ENCODE measurements at places on chromosomes 2 and 18. TPM values are rescaled to one million over a fixed set of nuclear protein-coding genes. Genes with fewer than 3 reads are reported as not detected.

Gene LHCGR
- total RNA-seq, result 0.92 TPM

DNA sequence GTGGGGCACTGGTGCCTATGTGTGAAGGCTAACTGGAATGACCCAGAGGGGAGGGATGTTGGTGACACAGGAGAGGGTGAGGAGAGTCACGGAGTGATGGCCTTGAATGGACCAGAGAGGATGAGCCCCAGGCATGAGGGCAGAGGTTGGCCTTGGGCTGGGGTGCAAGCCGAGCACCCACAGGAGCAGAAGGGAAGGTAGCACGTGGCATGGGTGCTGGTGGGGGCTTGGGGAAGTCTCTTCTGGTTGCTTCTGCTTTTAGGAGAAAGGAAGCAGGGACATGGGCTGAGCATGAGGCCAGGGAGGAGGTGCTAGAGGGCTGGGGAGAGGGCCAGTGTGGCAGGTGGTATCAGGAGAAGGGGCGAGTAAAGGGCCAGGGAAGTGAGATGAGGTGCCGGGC lies 183.8 kb downstream of the DYSF start:
- H3K36me3 ChIP-seq, result no peaks in the 10 kb centered on the region
- H3K4me3 ChIP-seq, result no peak overlapping the region
- peaks cover 5% of the 10 kb centered on the region for H3K4me1 ChIP-seq
- H3K27ac ChIP-seq, result no peak overlapping the region
- no peaks in the 10 kb centered on the region for H3K27me3 ChIP-seq

Gene WDFY1
- total RNA-seq, result 97.7 TPM

Gene NGEF
- 4.2 TPM for total RNA-seq

DNA sequence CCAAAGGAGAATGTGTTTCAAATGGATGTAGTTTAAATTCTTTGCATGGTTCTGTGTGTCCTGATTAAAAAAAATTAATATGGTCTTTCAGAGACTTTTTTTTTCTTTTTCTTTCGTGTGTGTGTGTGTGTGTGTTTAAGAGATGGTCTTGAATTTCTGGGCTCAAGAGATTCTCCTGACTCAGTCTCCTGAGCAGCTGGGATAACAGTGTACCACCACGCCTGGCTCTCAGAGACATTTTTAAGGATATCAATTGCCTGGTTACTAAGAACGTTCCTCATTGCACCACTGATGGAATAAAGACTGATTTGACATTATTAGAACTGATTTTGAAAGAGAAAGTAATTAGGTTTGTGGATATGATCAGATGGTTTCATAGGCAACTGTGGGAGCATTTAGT lies 163.8 kb upstream of the SMAD7 start:
- no peaks in the 10 kb centered on the region for H3K4me1 ChIP-seq
- H3K27ac ChIP-seq, result no peak overlapping the region
- no peak for DNase-seq
- H3K27me3 ChIP-seq, result no peaks in the 10 kb centered on the region
- no peak overlapping the region for H3K4me3 ChIP-seq

Gene TCF4
- total RNA-seq, result 146 TPM

Gene ANKRD30B
- 0.18 TPM for total RNA-seq

- H3K4me1 ChIP-seq, result peaks cover 16% of the 10 kb centered on the region
- peak; percentile 87 for DNase-seq
- no peak overlapping the region for H3K4me3 ChIP-seq
- no peaks in the 10 kb centered on the region for H3K27me3 ChIP-seq
- H3K27ac ChIP-seq, result no peak overlapping the region
- no peaks in the 10 kb centered on the region for H3K36me3 ChIP-seq
These were observed 6.9 kb upstream of the RALB start for GRCh38 chr2:120245520-120246332.

DNA sequence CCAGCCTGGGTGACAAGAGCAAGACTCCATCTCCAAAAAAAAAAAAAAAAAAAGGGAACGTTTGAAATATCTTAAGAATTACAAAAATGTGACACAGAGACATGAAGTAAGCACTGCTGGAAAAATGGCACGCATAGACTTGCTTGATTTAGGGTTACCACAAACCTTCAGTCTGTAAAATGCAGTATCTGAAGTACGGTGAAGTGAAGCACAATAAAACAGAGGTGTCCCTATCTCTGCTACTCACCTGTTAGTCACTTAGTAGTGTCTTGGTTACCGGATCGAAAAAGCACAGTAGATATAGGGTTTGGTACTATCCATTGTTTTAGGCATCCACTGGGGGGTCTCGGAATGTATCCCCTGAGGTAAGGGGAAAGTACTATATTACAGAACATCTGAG lies 11.6 kb upstream of the GREB1L start:
- no peaks in the 10 kb centered on the region for H3K4me1 ChIP-seq
- H3K27me3 ChIP-seq, result no peaks in the 10 kb centered on the region
- H3K36me3 ChIP-seq, result no peaks in the 10 kb centered on the region
- no peak overlapping the region for H3K27ac ChIP-seq
- no peak for DNase-seq

GRCh38 chr18:4720518-4720917 lies 265.4 kb upstream of the DLGAP1 start:
- DNase-seq, result no peak
- no peak overlapping the region for H3K4me3 ChIP-seq
- no peaks in the 10 kb centered on the region for H3K4me1 ChIP-seq
- H3K36me3 ChIP-seq, result no peaks in the 10 kb centered on the region
- H3K27me3 ChIP-seq, result no peaks in the 10 kb centered on the region

GRCh38 chr2:155418753-155419152 lies 720.3 kb downstream of the KCNJ3 start:
- no peaks in the 10 kb centered on the region for H3K36me3 ChIP-seq
- no peaks in the 10 kb centered on the region for H3K27me3 ChIP-seq
- H3K27ac ChIP-seq, result no peak overlapping the region
- no peak for DNase-seq

- no peaks in the 10 kb centered on the region for H3K36me3 ChIP-seq
- H3K4me3 ChIP-seq, result no peak overlapping the region
- DNase-seq, result no peak
- H3K27ac ChIP-seq, result no peak overlapping the region
- H3K27me3 ChIP-seq, result no peaks in the 10 kb centered on the region
- no peaks in the 10 kb centered on the region for H3K4me1 ChIP-seq
These were observed 443.1 kb downstream of the CCDC85A start for GRCh38 chr2:56626927-56627326.

- H3K27ac ChIP-seq, result no peak overlapping the region
- no peaks in the 10 kb centered on the region for H3K36me3 ChIP-seq
- H3K4me3 ChIP-seq, result peak overlapping the region; percentile 91
These were observed 1.0 kb upstream of the FAHD2A start for GRCh38 chr2:95401480-95401879.

DNA sequence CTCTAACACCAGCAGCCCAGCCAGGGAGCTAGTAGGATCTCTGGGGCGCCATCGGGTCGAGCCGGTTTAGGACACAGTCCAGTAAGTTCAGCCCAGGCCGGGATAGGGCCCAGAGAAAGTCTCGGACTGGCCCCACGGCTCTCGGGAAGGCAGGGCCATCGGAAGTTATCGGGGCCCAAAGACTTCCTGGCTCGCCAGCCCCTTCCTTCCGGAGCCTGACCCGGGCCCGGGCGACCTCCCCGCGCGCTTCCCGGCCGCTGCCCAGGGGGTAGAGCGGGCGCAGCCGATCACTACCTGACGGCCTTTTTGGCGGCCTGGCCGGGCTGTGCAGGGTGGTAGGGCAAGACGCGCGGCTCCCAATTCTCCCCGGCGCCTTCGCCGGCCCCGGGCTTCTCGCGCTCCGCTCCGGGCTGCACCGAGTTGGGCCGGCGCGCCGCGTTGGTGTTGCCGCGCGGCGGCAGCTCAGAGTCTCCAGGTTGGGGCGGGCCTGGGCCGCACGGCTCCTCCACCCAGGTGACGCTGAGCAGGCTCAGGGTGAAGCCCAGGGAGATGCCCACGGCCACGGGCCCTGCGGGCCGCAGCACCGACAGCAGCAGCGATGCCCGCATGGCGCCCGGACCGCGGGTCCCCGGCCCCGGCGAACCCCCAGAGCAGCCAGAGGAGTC lies 546 bp downstream of the CHPF start:
- H3K4me3 ChIP-seq, result peak overlapping the region; percentile 74
- no peaks in the 10 kb centered on the region for H3K27me3 ChIP-seq
- no peak for DNase-seq
- peaks cover 32% of the 10 kb centered on the region for H3K36me3 ChIP-seq
- peaks cover 48% of the 10 kb centered on the region for H3K4me1 ChIP-seq

GRCh38 chr2:188292348-188293239 lies 920 bp downstream of the GULP1 start:
- H3K4me1 ChIP-seq, result peaks cover 3% of the 10 kb centered on the region
- peak overlapping the region; percentile 97 for H3K27ac ChIP-seq

- H3K36me3 ChIP-seq, result peaks cover 29% of the 10 kb centered on the region
- H3K4me1 ChIP-seq, result peaks cover 5% of the 10 kb centered on the region
- no peak overlapping the region for H3K27ac ChIP-seq
- H3K27me3 ChIP-seq, result no peaks in the 10 kb centered on the region
- H3K4me3 ChIP-seq, result no peak overlapping the region
These were observed 104.7 kb upstream of the MYO3B start for GRCh38 chr2:170073288-170073687.

GRCh38 chr2:32905270-32905669 lies 41.5 kb upstream of the LTBP1 start:
- H3K4me1 ChIP-seq, result no peaks in the 10 kb centered on the region
- H3K27ac ChIP-seq, result no peak overlapping the region
- H3K36me3 ChIP-seq, result no peaks in the 10 kb centered on the region
- H3K4me3 ChIP-seq, result no peak overlapping the region
- DNase-seq, result no peak

GRCh38 chr2:42933824-42934254 lies 141.5 kb upstream of the HAAO start:
- H3K27me3 ChIP-seq, result no peaks in the 10 kb centered on the region
- H3K36me3 ChIP-seq, result no peaks in the 10 kb centered on the region
- H3K4me1 ChIP-seq, result peaks cover 47% of the 10 kb centered on the region
- H3K4me3 ChIP-seq, result no peak overlapping the region
- H3K27ac ChIP-seq, result no peak overlapping the region

DNA sequence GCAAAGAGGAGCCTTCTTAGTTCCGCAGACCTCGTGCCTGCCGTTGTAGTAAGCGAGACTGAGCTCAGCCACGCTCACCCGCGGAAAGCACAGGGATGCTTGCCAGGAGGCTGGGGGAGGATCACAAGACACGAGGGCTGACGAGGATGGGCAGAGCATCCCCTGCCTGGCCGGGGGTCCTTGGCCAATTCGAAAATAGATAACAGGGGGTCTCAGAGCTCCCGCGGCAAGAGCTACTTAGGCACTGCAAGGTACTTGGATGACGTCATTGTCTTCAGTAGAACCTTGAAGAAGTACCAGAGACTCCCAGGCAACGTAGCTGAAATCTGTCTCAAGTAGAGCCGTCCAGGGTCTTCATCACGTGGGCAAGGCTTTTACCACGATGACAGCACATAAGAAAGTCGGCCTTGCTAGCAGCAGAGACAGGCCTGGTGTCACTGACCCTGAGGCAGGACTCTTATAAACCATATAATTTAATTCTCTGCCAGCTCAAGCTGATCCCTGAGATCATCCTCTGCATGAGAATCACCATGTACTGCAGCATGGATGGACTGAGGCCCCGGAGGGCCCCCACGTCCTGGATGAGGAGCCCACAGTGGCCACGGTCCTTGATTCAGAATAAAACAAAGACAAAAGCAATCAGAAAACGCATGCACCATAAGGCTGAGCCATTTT lies 81.9 kb downstream of the TMEM18 start:
- H3K36me3 ChIP-seq, result no peaks in the 10 kb centered on the region
- no peaks in the 10 kb centered on the region for H3K27me3 ChIP-seq
- H3K4me3 ChIP-seq, result no peak overlapping the region
- no peaks in the 10 kb centered on the region for H3K4me1 ChIP-seq
- no peak for DNase-seq

Gene MAP3K2
- total RNA-seq, result 141 TPM

Gene GKN1
- 380 TPM for total RNA-seq

DNA sequence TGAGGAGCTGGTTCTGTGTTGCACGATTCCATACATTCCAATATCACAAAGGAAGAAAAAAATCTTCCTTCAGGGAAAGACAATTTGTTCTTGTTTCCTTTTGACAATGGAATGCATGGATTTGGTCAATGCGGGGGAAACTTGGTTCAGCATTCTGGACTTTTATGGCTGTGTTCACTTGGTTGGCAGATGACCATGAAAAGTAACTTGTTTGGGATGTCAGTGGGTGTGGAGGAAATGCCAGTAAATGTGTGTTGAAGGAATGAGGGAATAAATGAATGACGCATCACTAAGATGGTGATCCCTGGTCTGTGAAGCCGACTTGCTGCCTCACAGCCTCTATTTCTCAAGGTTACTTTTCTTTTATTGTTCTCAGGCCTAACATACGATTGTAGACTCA lies 53.7 kb downstream of the THUMPD2 start:
- no peak overlapping the region for H3K27ac ChIP-seq
- H3K27me3 ChIP-seq, result no peaks in the 10 kb centered on the region
- no peaks in the 10 kb centered on the region for H3K4me1 ChIP-seq
- DNase-seq, result no peak
- H3K36me3 ChIP-seq, result no peaks in the 10 kb centered on the region
- no peak overlapping the region for H3K4me3 ChIP-seq

GRCh38 chr2:145383961-145384360 lies 864.0 kb upstream of the ZEB2 start:
- no peaks in the 10 kb centered on the region for H3K27me3 ChIP-seq
- H3K4me1 ChIP-seq, result no peaks in the 10 kb centered on the region
- no peaks in the 10 kb centered on the region for H3K36me3 ChIP-seq
- no peak overlapping the region for H3K27ac ChIP-seq
- H3K4me3 ChIP-seq, result no peak overlapping the region

GRCh38 chr2:228681426-228681825 lies 499.9 kb upstream of the SPHKAP start:
- H3K27me3 ChIP-seq, result no peaks in the 10 kb centered on the region
- H3K27ac ChIP-seq, result no peak overlapping the region
- no peaks in the 10 kb centered on the region for H3K4me1 ChIP-seq

DNA sequence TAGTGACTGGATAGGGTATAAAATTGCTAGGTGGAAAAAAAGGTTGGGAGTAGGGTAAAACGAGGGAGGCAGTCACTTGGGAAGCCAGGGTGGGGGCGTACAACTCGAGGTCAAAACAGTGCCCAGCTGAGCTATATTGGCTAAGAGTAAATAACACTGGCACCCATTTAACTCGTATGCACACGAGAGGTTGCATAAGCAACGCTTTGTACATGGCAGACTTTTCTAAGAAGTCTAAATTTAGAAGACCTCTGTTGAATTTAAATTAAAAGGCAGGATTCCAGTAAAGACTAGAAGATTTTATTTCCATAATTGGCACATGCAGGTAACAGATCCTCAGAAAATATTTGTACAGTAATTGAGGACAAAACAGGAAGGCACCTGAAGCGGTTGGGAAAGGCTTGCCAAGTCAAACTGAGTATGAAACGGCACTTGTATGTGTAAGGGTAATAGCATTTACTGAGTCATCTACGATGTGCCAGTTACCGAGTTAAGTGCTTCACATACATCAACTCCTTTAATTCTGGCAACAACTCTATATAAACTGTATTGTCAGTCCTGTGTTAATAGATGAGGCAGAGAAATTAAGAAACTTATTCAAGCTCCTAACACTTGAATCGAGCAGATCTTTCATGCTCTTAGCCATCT lies 1.4 kb upstream of the MALT1 start:
- peaks cover 41% of the 10 kb centered on the region for H3K4me1 ChIP-seq
- no peak for DNase-seq
- H3K27me3 ChIP-seq, result no peaks in the 10 kb centered on the region
- no peak overlapping the region for H3K4me3 ChIP-seq
- H3K36me3 ChIP-seq, result no peaks in the 10 kb centered on the region

Gene TRIM54
- not detected for total RNA-seq
